NCI-H1417 (cell line): ENCODE measurements at places on chromosomes 1 and 21.

- no peak for DNase-seq
Observed at GRCh38 chr21:43734928-43735229, 15.9 kb downstream of the PDXK start.

DNA sequence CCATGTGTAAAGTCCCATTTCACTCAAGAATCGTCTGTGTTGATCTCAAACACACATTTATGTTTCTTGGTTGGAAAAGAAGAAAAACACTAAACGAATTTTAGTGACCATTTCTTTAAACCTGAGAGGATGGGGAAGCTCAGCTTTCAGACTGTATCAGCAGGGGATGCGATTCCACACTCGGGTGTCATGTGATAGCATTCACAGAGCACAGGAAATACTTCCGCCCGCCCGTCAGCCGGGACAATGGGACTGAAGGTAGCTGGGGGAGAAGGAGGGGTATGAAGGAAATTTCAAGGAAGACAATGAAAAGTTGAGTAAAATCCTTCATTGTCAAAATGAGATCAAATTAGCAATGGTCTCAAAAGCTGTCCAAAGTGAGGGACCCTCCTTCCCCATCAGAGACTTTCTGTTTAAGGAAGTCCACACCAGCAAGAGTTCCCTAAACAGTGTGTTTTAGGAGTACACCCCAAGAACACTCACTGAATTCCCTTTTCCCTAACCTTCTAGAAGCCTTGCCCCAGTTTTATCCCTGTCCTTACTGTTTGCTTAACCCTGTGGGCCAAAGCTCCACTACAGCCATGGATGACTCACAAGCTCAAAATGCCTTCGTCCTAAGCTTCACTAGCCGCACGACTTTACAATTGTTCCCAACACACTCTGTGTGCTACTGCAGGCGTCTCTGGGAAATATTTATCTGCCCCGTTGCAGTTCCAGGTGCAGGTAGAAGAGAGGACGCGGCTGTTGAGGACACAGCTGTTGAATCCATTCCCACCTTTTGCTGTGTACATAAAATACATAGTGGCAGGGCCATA is 51.4 kb upstream of the SIM2 start:
- DNase-seq, result no peak

GRCh38 chr1:6474815-6475282 is 8.9 kb upstream of the TNFRSF25 start:
- DNase-seq, result peak; percentile 49

GRCh38 chr1:91732291-91733107 is 153.5 kb downstream of the TGFBR3 start:
- no peak for DNase-seq

- no peak for DNase-seq
Observed at GRCh38 chr1:19287436-19288185, 959 bp downstream of the AKR7A3 start.

DNA sequence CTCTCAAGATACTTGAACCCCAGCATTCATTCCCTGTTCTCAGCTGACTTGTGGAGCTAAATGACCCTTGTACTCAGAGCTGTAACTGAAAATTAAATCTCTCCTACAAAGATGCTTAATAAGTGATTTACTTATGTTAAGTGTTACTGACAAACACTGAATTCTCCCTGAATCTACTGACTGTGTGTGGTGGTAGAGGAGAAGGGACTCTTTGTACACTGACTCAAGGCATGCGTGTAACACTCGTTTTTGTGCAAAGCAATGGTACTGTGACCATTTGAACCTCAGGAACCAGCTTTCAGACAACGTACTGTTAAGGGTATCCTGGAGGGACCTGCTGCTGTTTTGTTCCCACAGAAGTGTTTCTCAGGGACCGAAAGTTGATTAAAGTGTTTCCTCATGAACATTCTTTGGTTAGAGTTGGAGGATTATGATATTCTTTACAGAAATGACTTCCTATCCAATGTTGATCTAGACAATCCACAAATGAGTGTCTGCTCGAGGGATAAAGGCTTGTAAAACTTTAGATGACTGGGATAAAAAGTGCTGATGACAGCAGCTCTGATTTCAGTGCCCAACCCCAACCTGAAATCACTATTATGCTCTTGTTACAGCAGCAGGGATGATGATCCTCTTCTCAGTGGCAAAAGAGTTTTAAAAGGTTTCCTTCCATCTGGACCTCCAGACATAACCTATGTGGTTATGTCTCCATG is 12.8 kb downstream of the RGL1 start:
- DNase-seq, result peak; percentile 30

GRCh38 chr1:35808450-35809113 is 766 bp downstream of the AGO4 start:
- peak; percentile 43 for DNase-seq

- DNase-seq, result peak; percentile 73
Observed at GRCh38 chr1:247332215-247332622, 552 bp upstream of the ZNF496 start.

DNA sequence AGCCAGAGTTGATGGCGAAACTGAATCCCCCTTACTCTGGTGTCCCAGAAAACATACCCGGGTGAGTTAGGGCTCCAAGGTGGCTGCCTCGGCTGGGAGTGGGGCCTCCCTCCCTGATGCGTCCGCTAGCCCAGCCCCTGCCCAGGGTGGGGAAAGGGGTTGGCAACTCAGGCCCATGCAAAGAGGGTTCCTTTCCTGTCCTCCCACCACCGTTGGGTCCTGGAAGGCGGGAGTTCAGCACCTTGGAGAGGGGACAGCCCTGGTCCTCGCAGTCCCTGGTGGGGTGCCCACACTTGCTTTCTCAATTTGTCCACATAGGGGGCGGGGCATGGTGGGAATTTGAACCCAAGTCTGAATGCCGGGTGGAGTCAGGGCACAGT is 6.1 kb downstream of the SRM start:
- DNase-seq, result no peak

GRCh38 chr1:91031081-91031480 is 9.2 kb upstream of the ZNF644 start:
- no peak for DNase-seq

DNA sequence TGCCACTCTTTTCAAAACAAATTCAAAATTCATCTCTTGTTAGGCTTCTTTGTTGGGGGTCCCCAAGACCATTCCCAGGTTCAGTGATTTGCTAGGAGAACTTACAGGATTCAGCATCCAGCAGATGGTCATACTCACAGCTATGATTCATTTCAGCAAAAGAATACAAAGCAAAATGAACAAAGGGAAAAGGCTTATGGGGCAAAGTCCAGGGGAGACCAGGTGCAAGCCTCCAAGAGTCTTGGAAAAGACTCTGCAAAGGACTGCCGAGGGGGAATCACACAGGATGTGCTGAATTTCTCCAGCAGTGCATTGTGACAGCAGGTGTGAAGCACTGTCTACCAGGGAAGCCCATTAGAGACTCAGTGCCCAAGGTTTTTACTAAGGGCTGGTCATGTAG is 7.3 kb downstream of the TRAF5 start:
- no peak for DNase-seq

GRCh38 chr1:96355961-96356360 is 365.6 kb upstream of the PTBP2 start:
- no peak for DNase-seq

DNA sequence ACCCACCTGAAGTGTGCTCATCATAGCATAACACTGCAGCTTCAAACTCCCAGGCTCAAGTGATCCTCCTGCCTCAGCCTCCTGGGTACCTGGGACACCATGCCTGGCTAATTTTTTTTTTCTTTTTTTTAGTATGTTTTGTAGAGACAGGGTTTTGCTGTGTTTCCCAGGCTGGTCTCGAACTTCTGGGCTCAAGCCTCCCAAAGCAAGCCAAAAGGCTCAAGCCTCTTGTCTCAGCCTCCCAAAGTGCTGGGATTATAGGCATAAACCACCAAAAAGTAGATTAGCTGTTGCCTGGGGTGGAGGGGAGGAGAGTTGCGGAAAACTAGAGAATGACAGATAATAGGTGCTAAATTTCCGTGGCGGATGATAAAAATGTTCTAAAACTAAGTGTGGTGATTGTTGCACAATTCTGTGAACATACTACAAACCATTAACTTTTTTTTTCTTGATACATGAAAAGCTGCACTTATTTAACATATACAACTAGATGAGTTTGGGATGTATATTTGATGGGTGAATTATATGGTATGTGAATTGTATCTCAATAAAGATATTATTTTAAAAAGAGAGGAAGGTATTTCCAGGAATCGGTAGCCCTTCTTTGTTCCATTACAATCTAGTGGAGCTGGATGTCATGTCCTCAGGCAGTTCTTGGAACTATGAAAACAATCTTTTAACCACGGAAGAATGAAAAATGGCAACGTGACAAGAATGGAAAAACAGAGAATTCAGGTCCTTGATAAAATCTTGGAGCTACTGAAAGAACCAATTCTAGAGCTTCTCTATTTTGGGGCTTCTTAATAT is 27.3 kb upstream of the MED18 start:
- no peak for DNase-seq

GRCh38 chr1:156128654-156129597 is 14.4 kb downstream of the LMNA start:
- no peak for DNase-seq

DNA sequence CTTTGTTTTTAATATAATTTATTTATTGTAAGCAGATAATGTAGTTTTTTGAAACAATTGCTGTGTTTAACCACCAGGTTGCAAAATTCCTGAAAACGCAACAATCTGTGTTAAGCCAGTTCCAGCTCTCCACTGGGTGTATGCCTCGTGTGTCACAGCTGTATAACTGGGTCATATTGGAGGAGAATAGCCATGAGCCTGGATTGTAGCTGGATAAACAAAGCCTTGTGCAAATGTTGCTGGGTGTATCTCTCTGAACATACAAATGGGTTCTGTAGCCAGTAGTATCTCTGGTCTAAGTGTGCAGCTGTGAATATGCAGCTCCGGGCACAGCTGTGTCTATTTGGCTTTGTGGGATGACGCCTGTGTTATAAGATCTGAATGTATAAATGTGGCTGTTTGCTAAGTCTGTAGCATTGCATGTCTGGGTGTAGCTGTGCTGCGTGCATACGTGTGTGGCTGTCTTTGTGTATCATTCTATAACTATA is 2.8 kb downstream of the TCEA3 start:
- no peak for DNase-seq

DNA sequence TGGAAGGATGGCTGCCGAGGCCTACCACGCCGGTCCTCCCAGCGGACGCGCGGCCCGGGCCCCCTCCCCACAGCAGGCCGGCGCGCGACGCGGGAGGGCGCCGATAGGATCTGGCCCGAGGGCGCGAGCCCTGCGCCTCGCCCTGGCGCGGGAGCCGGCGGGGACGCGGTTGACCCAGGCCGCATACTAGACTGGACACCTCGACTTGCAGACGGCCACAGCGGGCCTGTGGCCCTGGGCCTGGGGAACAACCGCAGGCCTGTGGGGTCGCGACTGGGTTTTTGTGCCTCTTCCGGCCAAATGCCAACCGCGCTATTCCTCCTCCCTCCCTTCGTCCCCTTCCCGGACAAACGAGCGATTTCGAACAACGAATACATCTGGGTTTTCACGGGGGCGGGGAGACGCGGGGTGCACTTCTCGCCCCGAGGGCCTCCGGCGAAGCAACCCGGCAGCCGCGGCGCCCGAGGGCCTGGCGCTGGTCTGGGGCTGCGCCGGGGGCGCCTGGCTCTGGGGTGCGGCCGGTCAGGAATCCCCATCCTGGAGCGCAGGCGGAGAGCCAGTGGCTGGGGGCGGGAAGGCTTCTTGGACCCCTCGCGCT is 2.4 kb downstream of the NHLH2 start:
- DNase-seq, result peak; percentile 85

DNA sequence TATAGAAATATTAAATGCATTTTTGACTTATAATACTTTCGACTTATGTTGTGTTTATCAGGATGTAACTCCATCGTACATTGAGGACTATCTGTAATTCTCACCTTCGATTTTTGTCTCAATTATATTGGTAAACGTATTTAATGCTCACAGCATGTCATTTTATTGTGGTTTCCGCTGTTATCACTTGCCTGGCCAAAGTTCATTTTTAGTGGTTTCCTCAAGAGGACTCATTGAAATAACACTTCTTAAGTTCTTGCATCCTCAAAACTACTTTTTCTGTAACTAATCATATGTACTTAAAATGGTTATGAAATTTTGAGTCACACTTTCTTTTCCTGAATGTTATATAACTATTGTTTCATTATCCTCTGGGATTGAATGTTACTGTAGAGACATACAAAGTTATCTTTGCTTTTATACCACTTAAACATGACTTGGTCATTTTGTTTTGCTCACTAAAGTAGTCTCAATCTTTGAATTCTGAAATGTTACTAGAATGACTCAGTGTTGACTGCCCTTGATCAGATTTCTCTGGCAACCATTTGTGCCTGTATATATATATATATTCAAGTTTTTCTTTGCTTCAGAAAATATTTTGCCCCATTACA is 289.6 kb upstream of the PROX1 start:
- no peak for DNase-seq

DNA sequence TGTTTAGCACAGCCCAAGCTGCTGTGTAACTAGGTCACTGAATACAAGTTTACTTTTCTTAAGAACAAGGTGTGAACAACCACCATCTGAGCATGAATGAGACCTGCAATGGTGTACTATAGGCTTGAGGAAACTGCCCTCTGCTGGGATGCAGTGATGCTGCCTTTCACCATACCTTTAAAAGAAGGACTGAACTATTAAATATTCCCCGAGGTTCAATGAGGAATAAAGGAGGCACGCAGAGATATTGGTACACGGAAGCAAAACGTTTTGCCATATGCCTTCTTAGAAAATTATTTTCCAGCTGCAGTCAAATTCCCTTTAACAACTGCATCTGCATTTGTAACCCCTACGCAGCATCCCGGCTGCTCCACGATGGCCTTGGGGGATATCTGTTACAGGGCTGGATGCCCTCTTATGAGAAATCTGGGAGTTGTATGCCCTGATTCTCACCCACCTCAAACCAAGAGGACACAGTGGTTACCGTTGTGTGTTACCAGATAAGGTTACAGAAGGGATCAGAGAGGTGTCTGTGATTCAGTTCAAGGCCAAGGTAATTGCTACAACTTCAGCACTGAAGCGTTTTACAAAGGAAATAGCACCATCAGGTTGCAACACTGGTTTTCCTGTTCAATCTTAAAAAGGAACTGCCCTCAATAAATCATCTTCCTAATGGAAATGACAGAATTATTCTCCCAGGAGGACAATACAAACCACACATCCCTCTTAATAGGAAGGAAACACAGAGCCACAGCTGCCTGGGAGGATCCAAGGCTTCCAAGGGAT is 470.5 kb downstream of the LTN1 start:
- no peak for DNase-seq

GRCh38 chr1:8121261-8122159 is 95.4 kb upstream of the ERRFI1 start:
- no peak for DNase-seq

DNA sequence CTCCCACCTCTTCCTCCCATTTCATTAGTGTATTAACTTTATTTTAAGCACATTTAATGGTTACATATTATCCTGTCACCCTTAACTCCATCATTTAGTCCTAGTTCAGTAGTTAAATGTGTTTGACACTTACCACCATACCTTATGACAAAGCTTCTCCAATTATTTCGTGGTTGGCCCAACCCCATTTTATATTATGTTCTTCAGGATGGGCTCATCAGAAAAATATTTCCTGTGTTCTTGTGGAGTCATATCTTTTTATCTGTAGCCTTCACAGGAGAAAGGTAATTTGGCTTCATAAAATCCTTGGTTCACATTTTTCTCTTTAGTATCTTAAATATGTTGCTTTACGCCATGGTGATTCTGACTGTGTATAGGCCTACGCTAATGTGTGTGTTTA is 142.3 kb upstream of the COL6A1 start:
- DNase-seq, result no peak

- DNase-seq, result no peak
Observed at GRCh38 chr1:94719926-94720793, 100.0 kb upstream of the SLC44A3 start.
